ENCODE measurements at places on chromosomes 3 and 15.

- DNase-seq, result no peak
These were observed 97.7 kb upstream of the P2RY1 start for GRCh38 chr3:152737021-152737908.

DNA sequence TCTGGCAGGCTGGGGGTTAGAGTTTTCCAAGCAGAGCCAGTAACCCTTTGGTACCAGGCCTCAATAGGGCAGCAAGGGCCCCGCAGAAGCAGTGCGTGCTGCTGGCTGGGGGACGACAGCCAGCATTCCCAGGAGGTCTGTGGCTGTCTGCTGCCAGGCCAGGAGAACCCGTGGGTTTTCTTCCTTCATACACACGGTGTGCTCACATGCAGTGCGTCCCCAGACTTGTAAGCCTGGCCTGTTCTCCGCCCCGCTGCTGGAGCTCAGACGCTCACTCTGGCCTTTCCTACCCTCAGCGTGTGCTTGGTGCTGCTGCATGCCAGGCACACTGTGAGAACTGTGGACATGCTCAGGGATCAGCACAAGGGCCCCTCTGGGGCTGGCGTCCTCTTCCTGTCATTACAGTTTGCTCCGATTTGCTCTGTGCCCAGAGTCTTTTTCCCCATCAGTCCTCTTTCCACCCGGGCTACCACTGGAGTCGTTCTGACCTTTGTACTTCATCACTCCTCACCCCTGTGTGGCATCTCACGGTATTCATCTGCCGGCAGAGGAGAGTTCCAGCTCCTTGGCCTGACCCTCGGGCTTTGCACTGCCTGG is 149.5 kb downstream of the DNAJB8 start:
- DNase-seq, result no peak

- no peak for DNase-seq
These were observed 121.8 kb upstream of the NLGN1 start for GRCh38 chr3:173275740-173276139.

DNA sequence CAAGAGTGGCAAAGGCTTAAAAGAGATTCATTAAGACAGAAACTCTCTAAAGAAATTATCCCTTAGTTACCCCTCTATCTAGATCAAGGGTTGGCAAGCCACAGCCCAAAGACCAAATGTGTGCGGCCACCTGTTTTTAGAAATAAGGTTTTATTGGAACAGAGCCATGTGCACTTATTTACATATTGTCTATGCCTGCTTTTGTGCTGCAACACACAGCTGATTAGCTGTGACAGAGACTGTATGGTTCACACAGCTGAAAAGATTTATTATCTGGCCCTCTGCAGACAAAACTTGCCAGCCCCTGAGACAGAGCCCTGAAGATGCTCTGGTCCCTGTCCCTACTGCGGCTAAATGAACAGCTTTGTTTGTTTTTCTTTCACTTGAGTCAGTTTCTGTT is 88.1 kb downstream of the ADAMTS9 start:
- DNase-seq, result no peak

DNA sequence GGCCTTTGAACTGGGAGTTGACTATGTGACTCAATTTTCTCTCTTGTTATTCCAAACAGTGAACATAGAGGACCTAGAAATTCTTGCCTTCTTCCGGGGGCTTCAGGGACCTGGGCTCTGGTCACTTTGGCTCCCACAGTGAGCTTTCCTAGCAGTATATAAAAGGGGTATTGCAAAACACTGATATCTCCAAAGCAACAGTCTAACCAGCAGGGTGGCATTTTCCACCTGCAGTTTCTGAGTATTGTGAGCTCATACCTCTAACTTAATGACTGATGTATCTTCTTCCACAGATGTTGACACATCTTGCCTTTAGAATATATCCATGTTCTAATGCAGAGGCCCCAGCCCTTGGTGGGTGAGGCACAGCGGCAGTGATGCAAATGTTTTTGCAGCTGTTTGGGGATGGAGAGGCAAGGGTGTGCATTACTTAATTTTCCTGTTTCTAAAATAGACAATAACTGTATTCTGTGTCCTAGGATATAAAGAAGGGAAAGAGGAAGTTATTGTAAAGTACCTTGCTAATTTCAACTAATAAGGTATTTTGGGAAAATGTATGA is 45.7 kb upstream of the ADGRG7 start:
- no peak for DNase-seq

GRCh38 chr15:29838352-29839010 is 16.2 kb upstream of the TJP1 start:
- no peak for DNase-seq

DNA sequence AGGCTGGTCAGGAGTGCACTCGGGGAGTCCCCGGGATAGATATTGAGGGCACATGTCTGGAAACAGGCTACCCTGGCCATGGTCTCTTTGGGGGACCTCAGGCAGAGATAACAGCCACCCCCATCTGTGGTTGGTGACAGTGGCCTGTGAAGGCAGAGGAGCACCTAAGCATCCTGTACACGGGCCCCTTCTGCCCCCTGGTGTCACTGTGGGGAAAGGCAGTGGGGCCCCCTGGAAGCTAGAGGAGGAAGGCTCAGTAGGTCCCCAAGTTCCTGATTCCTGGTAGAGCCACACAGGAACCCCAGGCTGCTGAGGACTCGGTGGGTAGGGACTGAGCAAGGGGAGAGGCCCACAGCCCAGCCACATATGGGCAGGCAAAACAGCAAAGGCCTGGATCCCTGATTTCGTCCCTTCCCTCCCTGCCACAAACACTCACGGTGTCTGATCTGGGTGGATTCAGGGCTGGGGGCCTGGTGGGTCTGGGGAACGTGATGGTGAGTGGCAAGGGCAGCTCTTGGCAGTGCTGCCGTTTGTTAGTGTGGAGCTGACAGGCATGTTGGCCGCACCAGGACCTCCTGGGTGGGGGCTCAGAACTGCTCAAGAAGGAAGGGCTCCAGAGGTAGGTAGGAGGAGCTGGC is 14.1 kb upstream of the CXCR6 start:
- DNase-seq, result peak; percentile 59

GRCh38 chr15:64044300-64045100 is 1.8 kb downstream of the DAPK2 start:
- DNase-seq, result no peak

DNA sequence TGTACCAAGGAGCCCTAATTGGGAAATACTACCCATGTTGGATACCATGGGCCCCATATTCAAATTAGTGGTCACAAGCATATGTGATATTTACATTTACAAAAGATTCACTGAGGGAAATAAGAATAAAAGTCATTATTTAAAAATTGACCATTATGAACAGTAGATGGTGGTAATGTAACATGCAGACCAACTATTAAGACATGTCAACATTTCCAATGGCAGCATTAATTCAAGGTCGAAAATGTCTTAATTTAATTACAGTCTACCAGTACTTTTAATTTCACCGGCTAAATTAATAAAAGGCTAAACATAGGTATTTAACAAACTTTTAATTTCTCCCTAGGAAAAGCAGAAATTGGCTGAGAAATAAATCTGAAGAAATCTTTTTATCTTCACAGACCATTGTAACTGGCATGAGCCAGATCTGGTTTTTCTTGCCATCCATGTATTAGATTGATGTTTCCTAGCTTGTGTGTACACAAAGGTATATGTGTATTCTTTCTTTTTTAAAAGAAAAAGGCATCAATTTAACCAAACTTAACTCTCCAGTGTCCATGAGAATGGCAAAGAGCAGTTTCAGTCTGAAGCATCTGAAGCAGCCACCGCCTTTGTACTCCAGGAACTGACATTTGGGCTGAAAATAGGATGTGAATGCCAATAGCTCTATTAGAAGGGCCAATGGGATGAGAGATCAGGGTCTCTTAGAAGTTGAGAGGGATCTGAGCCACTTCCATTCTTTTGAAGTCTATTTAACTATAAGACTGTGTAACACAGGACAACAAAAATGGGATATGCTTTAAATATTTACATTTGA is 26.6 kb downstream of the NEK11 start:
- DNase-seq, result no peak

DNA sequence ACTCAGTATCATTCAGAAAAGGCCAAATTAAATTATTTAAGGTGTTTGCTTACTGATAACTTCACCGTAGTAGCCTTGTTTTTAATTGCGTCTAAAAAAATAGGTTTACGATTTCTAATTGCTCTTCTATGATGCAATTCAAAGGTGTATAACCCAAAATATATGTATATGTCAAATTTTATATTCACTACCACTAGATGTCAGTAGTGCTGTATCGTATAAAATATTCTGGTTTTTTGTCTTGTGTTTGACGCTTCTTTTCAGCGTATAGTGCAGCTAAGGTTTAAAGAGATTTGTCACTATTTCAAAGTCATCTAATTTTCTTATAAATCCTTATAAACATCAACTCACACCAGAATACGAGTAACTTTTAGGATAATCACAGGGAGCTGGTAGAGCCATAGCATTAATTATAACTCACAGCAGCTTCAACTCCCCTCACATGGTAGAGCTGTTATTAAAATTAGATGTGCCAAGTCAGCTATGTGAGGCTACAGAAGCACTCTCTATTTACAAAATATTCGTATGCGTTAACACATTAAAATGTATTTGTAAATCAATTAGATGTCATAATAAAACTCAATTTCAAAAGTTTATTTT is 3.5 kb downstream of the PFN2 start:
- DNase-seq, result no peak

- no peak for DNase-seq
These were observed 25.5 kb downstream of the TMEM41A start for GRCh38 chr3:185473290-185473815.

- no peak for DNase-seq
These were observed 4.7 kb downstream of the C3orf18 start for GRCh38 chr3:50562861-50563260.

DNA sequence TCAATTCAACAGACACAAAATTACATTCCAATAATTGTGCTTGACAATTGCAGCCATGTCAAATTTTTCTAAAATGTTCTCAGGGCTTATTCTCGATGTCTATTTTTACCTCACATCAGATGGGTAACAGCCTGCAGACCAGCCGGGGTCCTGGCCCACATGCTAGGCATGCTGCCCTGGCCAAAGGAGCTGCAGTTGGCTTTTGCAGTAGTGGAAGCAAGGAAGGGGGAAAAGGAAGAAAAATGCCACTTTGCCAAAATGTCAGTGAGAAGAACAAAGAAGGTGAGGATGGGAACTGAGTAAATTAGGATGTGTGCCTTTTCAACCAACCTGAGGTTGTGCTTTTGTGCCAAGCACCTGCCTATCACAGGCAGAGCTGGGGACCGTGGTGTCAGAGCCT is 161.0 kb downstream of the FOXB1 start:
- no peak for DNase-seq

DNA sequence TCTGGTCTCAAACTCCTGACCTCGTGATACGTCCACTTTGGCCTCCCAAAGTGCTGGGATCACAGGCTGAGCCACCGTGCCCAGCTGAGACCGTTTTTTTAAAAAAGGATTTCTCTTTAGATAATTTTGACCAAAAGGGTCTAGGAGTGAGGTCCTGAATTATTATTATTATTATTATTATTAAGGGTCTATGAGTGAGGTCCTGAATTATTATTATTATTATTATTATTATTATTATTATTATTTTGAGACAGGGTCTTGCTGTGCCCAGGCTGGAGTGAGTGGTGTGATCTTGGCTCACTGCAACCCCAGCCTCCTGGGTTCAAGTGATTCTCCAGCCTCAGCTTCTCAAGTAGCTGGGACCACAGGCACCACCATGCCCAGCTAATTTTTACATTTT is 20.6 kb upstream of the ARID3B start:
- DNase-seq, result no peak

- no peak for DNase-seq
These were observed 873 bp downstream of the CAPN7 start for GRCh38 chr3:15206662-15207576.

GRCh38 chr3:42503957-42504333 is 1.5 kb downstream of the VIPR1 start:
- no peak for DNase-seq

DNA sequence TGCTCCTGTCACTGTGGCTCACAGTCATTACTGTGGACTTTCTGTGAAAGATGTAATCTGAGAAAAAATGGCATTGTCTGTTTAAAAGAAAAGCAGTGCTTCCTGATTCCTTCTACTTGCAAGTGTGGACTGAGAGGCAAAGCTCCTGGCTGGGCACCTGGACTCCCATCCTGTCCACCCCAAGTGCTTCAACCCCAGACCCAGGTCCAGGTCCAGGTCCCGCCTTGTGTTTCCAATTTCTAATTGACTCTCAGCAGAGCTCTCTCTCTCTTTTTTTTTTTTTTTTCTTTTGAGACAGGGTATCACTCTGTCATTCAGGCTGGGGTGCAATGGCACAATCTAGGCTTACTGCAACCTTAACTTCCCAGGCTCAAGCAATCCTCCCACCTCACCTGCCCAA is 94.9 kb downstream of the ATP10A start:
- no peak for DNase-seq

DNA sequence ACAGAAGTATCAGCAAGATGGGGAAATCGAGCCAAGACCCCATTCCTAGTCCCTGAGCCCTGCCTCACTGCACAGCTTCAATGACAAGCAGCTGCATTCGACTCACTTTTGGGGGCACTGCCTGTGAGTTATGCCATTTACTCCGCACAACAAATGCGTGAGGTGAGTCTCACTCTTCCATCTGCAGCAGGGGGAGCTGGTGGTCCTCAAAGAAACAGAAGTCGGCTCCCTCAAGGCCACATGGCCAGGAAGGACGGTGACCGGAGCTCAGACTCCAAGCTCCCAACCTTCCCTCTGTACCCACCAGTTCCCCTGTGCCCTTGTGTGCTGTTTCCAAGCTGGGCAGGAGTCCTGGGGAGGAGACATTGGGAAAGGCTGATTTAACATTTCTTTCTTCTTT is 127.7 kb upstream of the IQSEC1 start:
- no peak for DNase-seq

- DNase-seq, result no peak
These were observed 19.8 kb upstream of the PIGZ start for GRCh38 chr3:196988241-196989029.

GRCh38 chr15:61344293-61344692 is 115.2 kb upstream of the RORA start:
- no peak for DNase-seq

- peak; percentile 56 for DNase-seq
These were observed 129.8 kb downstream of the NSMCE3 start for GRCh38 chr15:29139540-29140459.

- no peak for DNase-seq
These were observed 24.5 kb upstream of the RNF111 start for GRCh38 chr15:58962662-58963565.

DNA sequence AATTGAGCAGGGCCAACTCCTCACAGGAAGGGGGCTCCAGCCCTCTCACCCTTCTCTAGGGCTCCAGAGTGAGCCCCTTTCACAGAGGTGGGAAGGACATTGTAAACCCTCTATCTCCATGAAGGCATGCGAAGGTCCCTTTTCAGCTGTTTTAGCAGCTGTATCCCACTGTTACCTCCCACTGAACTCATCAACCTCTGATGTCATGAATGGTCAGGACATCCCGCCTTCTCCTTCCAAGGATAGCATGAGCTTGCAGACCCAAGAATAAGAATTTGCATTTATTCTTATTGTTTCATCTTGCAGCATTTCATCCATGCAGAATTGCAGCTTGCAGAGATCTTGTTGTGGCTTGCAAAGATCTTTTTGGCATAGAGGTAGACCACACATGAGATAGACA is 24.3 kb upstream of the FGD5 start:
- no peak for DNase-seq

DNA sequence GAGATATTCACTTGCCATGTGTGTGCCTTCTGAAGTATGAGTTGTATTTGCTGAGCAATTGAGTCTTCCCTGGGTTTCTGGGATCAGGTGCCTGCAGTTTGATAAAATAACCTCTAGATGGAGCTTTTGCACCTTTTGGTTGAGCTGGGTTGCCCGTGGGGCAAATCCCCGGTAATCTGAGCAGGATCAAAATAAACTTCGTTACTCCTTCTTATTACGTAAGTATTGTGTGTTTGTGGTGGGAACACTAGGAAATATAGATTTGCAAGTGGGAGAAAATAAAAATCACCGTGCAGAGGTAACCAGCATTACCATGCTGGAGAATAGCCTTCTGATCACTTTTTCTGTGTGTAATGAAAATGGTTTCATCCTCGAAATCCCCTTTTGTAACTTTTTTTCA is 277.4 kb upstream of the NR2E3 start:
- DNase-seq, result no peak

Data from activated T-cell treated with anti-CD3 and anti-CD28 coated beads for 48 hours (primary cell).